ENCODE measurements at places on chromosomes 6 and 20.

- DNase-seq: no peak
These were observed 538.0 kb downstream of the UTRN start for GRCh38 chr6:144823131-144823530.

- no peak for DNase-seq
These were observed 143.3 kb upstream of the SMLR1 start for GRCh38 chr6:130683761-130684517.

- no peak for DNase-seq
These were observed 91.7 kb downstream of the CLIC5 start for GRCh38 chr6:45923831-45924391.

GRCh38 chr6:168147205-168147738 is 68.3 kb upstream of the FRMD1 start:
- DNase-seq: no peak

GRCh38 chr20:2663887-2664719 is at the start of gene IDH3B:
Gene IDH3B (minus strand): TSS chr20:2664216. CDS start chr20:2664188, 28 bp downstream.
- DNase-seq: peak; percentile 97

- DNase-seq: peak; percentile 78
These were observed 15.9 kb upstream of the PTGIS start for GRCh38 chr20:49583669-49584417.
